Caco-2 (cell line): ENCODE measurements at places on chromosomes 7 and 10. TPM values are rescaled to one million over a fixed set of nuclear protein-coding genes. Genes with fewer than 3 reads are reported as not detected.
A peak's percentile ranks its signal among the peaks of the same experiment; 100 is the strongest.

DNA sequence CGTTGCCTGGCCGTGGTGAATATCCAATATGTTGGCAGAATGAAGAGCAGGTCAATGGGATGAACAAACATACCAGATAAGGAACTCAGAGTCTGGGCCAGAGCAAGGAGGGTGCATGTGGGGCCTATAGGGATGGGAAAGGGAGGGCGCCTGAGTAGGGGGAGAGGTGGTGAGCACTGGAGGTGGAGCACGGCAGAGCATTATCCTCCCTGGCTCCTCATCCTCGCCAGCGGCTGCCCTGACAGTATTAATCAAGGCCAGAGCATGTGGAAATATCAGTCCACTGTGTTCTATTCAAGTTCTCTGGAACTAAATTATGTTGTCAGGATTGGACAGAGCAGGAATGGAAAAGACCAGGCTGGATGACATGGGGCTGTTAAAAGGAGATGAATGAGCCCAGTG, 254.8 kb upstream of the ZMIZ1 start:
- no peaks in the 10 kb centered on the region for H3K36me3 ChIP-seq
- no peak for DNase-seq
- no peak overlapping the region for H3K4me3 ChIP-seq
- H3K27me3 ChIP-seq, result no peaks in the 10 kb centered on the region
- H3K4me1 ChIP-seq, result no peaks in the 10 kb centered on the region

The TAS2R5 gene
- total RNA-seq, result 1.7 TPM in 2 replicates

DNA sequence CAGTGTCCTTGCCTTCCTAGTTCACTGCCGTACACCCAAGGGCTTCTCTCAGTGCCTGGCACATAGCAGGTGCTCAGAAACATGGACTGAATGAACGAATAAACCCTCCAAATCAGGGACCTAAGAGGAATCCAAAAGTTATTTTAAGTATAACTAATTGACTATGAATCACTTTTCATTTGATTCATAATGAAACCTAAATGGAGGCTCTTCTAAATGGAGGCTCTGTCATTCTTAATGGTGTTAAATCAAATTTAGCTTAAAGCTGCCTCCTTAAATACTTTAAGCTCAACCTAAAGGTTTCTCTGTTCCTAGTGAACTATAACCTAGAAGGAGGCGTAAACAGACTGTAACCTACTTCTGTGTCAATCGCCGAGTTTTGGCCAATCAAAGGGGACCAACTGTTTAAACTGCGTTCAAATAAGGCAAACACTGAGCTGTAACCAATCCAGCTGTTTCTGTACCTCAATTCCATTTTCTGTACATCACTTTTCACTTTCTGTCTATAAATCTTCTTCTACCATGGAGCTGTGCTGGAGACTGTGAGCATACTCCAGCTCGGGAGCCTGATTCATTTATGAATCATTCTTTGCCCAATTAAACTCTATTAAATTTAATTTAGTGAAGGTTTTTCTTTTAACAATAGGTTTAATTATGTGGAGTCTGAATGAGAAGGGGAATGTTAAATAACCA, 11.0 kb downstream of the PYROXD2 start:
- H3K36me3 ChIP-seq, result no peaks in the 10 kb centered on the region
- peaks cover 5% of the 10 kb centered on the region for H3K4me1 ChIP-seq
- DNase-seq, result no peak
- H3K27ac ChIP-seq, result peak overlapping the region; percentile 76

The KIF20B gene
- total RNA-seq, result 43.2 and 43.9 TPM in 2 replicates

DNA sequence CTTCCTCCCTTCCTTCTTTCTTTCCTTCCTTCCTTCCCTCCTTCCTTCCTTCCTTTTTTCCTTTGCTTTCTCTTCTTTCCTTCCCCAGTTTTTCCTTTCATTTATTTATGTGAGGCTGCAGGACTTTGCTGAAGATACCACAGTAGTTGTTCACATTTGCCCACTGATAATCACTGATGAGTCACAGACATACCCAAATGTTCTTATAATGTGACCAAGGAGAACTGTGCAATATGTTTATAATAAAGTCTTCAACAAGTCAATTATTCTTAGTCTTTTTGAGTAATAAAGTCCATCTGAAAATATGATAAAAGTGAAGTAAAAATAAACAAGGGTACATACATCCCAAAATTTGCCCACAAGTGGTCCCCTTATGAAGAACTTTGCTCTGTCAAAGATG, 159.7 kb downstream of the GNAI1 start:
- no peaks in the 10 kb centered on the region for H3K27me3 ChIP-seq
- H3K4me1 ChIP-seq, result no peaks in the 10 kb centered on the region

The SPDYE1 gene
- total RNA-seq, result not detected in 2 replicates

GRCh38 chr7:47693216-47693615, 111.3 kb upstream of the TNS3 start:
- no peaks in the 10 kb centered on the region for H3K36me3 ChIP-seq
- no peak overlapping the region for H3K4me3 ChIP-seq
- H3K27me3 ChIP-seq, result no peaks in the 10 kb centered on the region
- DNase-seq, result peak; percentile 45
- H3K27ac ChIP-seq, result peak overlapping the region; percentile 19
- peaks cover 17% of the 10 kb centered on the region for H3K4me1 ChIP-seq

The GSTO2 gene
- total RNA-seq, result 1.1 and 1.4 TPM in 2 replicates

The GPR37 gene
- 0.50 and 0.77 TPM in 2 replicates for total RNA-seq

The KIN gene
- 27.8 and 27.9 TPM in 2 replicates for total RNA-seq

DNA sequence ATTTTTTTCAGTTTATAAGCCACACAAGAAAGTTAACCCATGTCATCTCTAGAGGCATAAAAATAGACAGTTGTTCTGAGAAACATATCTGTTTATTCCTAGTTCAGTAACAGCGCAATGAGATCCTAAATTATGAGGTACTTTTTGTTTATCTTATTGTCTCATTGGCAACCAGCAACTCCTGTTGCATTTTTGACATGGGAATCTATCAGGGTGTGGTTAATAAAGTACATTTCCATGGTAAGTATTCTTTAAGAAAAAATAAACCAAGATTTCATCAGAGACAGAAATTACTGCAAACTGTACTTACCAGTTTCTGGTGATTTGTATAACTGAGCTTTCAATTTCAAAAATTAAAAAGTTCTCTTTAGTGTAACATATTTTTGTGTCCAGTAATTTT, 9.0 kb downstream of the FAS start:
- no peaks in the 10 kb centered on the region for H3K27me3 ChIP-seq
- H3K36me3 ChIP-seq, result no peaks in the 10 kb centered on the region
- no peak for DNase-seq
- no peak overlapping the region for H3K27ac ChIP-seq
- H3K4me3 ChIP-seq, result no peak overlapping the region

The CCDC126 gene
- total RNA-seq, result 10.1 and 11.3 TPM in 2 replicates

The BEND7 gene
- total RNA-seq, result 24.6 and 27.8 TPM in 2 replicates

DNA sequence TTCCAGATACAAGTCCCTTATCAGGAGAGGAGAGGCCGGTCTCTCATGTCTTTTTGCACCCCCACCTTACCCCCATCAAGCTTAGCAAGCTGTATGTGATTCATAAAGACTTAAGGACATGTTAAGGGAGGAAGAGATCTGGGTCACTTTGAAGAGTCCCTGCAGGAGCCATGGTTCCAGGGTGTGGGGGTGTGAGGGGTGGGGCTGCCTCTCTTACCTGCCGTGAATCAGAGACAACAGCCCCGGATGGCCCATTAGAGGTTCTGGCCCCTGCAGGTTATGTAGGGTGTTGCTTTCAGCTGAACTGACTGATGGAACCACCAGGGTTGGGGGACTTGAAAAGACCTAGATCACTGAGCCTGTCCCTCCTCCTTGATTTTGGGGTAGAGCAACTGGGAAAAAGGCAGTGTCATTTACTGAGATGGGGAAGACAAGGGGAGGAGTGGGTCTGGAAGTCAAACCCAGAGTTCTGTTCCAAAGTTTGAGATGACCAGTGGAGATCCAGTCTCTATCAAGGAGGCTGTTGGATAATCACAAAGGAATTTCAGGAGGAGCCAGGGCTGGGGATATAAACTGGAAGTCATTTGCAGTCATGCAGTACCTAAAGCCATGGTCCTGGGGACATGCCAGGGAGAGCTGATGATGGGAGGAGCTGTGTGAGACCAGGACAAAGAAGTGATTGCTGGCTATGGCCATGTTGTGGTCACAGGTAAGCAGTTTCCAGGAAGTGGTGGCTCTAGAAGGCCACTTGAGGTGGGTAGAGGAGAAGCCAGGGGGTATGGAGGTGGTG, 23.1 kb downstream of the ADAMTS14 start:
- no peaks in the 10 kb centered on the region for H3K36me3 ChIP-seq
- no peak for DNase-seq
- no peaks in the 10 kb centered on the region for H3K27me3 ChIP-seq
- H3K27ac ChIP-seq, result no peak overlapping the region
- no peaks in the 10 kb centered on the region for H3K4me1 ChIP-seq
- H3K4me3 ChIP-seq, result no peak overlapping the region

- no peaks in the 10 kb centered on the region for H3K27me3 ChIP-seq
- H3K27ac ChIP-seq, result no peak overlapping the region
- DNase-seq, result no peak
- peaks cover 26% of the 10 kb centered on the region for H3K4me1 ChIP-seq
- no peak overlapping the region for H3K4me3 ChIP-seq
Measured at GRCh38 chr7:151847681-151848081, 29.2 kb downstream of the PRKAG2 start.

DNA sequence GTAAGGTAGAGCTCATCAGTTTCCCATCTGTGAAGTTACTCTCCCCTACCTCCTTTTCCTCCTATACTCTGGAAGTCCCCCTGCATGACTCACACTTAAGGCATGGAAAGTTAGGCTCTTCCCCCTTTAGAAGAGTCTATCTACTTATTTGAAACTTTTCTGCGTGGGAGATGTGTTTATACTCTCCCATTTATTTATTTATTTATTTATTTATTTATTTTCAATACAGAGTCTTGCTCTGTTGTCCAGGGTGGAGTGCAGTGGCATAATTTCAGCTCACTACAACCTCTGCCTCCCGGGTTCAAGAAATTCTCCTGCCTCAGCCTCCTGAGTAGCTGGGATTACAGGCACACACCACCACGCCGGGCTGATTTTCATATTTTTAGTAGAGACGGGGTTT, 107.5 kb upstream of the JCAD start:
- H3K27ac ChIP-seq, result no peak overlapping the region
- H3K27me3 ChIP-seq, result no peaks in the 10 kb centered on the region
- H3K4me3 ChIP-seq, result no peak overlapping the region
- DNase-seq, result no peak
- H3K36me3 ChIP-seq, result no peaks in the 10 kb centered on the region

DNA sequence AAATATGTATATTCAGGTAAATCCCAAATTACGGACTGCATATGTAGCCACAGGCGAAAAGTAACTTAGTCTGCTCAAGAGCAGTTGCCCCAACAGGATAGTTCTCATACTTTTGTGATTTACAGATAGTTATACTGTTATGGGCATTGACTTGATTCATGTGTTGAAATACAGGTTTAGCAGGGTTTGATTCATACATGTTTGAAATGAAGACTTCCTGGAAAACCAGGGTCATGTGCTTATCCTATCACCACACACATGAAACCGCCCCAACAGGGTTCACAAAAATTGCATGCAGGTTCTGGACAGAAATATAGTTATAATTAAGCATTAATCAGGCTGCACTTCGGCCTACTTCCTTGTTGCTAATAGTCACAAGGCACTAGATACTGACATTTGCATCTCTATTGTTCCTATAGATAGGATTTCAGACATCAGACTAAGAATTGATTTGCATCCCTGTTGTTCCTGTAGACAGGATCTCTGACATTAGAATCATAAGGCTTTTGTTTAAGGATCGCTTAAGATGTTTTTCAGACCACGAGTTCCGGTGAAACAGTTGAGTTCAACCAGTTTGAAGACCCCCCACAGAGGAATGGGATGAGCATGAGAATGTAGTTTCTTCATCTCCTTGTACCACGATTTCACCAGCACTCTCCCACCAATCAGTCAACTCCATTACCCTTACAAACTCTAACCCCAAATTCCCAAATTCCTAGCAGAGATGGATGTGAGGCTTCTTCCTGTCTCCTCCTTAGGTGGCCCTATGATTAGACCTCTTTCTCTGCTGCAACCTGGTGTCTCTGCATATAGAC, 2.0 kb upstream of the ZNF398 start:
- peak overlapping the region; percentile 79 for H3K27ac ChIP-seq
- no peaks in the 10 kb centered on the region for H3K36me3 ChIP-seq
- H3K27me3 ChIP-seq, result no peaks in the 10 kb centered on the region
- H3K4me3 ChIP-seq, result no peak overlapping the region
- DNase-seq, result no peak
- H3K4me1 ChIP-seq, result peaks cover 10% of the 10 kb centered on the region
